ENCODE measurements at places on chromosomes 2 and 18.

- DNase-seq: no peak
Measured at GRCh38 chr18:6150430-6150829, 255.1 kb upstream of the TMEM200C start.

DNA sequence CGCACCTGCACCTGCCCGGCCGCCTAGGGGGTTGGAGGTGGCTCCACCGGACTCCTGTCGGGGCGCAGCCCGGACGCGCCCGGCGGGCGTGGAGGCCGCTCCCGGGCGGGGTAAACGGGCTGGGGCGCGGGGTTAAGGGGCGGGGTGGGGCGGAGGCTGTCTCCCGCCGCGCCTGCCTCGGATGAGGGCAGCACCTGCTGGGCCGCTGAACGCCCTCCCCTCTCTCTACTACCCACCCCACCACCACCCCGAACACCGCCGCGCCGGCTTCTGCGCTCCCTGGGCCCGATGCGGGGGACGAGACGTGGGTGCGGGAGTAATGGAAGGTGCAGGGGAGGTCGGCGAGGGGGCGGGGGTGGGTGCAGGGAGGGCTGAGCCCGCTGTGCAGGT, 224.8 kb upstream of the ID2 start:
- DNase-seq: no peak

GRCh38 chr2:1360557-1361250, 52.6 kb upstream of the TPO start:
- no peak for DNase-seq

DNA sequence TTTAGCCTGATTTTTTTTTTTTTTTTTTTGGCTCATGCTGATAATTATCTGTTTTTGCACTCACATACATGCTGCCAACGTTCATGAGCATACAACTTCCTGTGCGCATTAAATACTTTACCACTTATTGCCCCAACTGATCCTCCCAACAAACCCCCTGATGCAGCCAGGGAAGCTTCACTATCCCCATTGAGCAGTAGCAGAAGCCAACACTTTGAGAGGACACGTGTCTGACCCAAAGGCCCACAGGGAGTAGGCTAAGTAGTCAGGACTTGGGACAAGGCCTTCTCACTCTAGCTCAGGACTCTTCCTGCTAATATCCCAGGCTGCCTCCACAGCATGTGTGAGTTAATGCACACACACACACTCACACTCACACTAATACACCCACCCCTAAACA, 36.2 kb upstream of the MAT2A start:
- DNase-seq: no peak

DNA sequence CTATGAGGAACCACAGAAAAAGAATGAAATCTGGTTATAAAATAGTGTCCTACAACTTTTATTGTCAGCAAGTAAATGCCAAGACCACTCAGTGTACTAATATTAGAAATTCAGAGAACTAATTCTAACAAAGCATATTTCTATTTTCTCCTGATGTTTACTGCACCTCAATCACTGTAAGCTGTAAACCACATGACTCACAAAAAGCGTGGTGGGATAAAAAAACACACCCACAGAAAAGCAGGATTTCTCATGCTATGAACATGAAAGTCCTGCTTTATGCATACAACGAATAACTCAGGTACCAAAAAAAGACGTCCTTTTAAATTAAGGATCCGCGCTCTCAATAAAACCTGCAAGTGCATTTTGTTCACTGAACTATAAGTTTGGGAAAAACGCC, 797 bp downstream of the TXNL4A start:
- no peak for DNase-seq

DNA sequence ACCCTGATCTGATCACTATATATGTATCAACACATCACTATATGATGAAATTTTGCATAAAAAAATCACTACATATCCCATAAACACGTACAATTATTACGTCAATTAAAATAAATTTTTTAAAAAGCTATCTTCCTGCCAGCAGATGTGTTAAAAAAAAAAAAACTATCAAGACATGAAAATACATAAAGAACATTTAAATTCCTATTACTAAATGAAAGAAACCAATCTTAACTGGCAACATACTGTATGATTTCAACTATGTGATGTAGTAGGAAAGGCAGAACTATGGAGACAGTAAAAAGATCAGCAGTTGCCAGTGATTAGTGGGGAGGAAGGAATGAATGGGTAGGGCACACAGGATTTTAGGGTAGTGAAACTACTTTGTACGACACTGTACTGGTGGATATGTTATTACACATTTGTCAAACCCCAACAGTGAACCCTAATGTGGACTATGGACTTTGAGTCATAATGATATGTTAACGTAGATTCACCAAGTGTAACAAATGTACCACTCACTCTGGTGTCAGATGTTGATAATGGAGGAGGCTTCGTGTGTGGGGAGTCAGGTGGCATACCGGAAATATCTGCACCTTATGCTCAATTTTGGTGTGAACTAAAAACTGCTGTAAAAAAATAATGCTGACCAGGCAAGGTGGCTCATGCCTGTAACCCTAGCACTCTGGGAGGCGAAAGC, 27.4 kb downstream of the USP34 start:
- DNase-seq: no peak

- peak; percentile 86 for DNase-seq
Measured at GRCh38 chr18:45667056-45667736, 51.9 kb downstream of the SLC14A2 start.

DNA sequence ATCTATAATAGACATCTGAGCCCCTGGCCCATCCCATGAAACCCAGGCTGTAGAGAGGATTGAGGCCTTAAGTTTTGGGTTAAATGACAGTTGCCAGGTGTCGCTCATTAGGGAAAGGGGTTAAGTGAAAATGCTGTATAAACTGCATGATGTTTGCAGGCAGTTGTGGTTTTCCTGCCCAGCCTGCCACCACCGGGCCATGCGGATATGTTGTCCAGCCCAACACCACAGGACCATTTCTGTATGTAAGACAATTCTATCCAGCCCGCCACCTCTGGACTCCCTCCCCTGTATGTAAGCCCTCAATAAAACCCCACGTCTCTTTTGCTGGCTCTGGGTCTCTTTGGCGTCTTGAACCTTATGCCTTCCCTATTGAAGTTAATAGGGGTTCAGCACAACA, 110.7 kb downstream of the XRCC5 start:
- no peak for DNase-seq

DNA sequence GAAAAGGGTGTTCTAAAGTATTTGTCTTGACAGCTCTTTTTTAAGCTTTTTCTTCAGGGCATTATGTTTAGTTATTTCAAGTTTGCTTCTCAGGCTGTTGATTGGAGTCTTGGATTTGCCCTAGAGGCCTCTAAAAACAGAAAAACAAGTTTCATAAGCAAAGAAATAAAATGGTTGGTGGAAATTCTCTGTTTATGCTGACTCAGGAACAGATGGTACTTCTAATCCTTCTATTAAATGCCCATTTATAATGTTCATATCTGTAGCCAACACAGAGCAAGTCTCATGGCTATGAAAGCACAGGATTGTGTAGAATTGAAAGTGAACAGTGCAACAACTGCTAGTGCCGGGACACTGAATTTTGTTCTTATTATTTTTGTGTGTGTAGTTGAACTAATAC, 60.4 kb downstream of the KCNJ3 start:
- DNase-seq: peak; percentile 61
